ENCODE measurements at places on chromosomes 2 and 18. TPM values are rescaled to one million over a fixed set of nuclear protein-coding genes. Genes with fewer than 3 reads are reported as not detected.

DNA sequence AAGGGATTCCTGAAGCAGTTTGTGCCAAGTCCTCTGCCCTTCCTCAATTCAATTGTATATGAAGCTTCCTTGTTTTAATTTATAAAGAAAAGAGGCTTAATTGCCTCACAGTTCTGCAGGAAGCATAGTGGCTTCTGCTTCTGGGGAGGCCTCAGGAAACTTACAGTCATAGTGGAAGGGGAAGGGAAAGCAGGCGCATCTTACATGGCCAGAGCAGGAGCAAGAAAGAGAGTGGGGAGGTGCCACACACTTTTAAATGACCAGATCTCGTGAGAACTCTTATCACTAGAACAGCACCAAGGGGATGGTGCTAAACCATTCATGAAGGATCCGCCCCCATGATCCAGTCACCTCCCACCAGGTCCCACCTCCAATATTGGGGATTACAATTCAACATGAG lies 114.2 kb downstream of the SGPP2 start:
- DNase-seq = no peak

DNA sequence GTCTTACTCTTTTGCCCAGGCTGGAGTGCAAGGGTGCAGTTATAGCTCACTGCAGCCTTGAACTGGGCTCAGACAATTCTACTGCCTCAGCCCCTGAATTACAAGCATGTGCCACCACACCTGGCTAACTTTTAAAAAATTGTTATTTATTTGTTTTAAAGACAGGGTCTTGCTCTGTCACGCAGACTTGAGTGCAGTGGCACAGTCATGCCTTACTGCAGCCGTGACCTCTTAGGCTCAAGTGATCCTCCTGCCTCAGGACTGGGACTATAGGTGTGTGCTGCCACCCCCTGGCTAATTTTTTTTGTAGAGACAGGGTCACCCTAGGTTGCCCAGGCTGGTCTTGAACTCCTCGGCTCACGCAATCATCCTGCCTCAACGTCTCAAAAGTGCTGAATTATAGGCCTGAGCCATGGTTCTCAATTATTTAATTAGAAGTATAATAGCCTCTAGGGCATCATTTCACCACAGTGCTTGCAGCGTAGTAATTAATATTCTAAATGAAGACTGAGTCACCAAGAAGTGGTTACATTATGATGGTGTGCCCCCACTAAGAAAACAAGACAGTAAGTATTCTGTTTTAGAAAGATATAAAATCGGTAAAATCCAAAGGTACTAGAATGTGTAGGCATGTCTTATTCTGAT lies 69.6 kb downstream of the EML4 start:
- no peak for DNase-seq

- no peak for DNase-seq
Observed at GRCh38 chr2:201798252-201798913, 8.0 kb upstream of the CDK15 start.

- no peak for DNase-seq
Observed at GRCh38 chr2:96526101-96526591, 10.4 kb upstream of the ARID5A start.

DNA sequence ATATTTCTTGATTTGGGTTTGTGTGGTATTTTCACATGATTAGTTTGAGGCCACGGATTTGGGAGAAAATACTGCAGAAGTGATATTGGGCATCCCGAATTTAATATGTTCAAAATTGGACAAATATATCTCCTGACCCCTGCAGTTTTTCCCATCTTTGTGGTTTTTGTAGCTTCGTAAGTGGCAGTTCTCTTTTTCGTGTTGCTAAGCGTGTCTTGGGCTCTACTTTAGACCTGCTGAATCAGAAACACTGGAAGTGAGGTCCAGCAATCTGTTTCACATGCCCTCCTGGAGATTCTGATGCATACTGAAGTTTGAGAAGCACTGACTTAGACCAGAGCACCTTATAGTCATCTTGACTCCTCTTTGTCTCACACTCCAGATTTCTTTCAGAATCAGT lies 98.3 kb downstream of the EPB41L5 start:
- no peak for DNase-seq

GRCh38 chr2:130869441-130870160 lies 32.9 kb downstream of the ARHGEF4 start:
- no peak for DNase-seq

- DNase-seq = no peak
Observed at GRCh38 chr2:237708961-237709360, 81.6 kb downstream of the LRRFIP1 start.

NCOA1 gene
- 48.4 TPM for polyA plus RNA-seq

WNT10A gene
- 1.1 TPM for polyA plus RNA-seq

PROKR1 gene
- polyA plus RNA-seq = 0.31 TPM

IL1B gene
- polyA plus RNA-seq = 0.50 TPM

BCL2 gene
- polyA plus RNA-seq = 24.7 TPM

CTAGE1 gene
- not detected for polyA plus RNA-seq

FAM228B gene
- polyA plus RNA-seq = 20.2 TPM

UPP2 gene
- 12.3 TPM for polyA plus RNA-seq
